ENCODE measurements at places on chromosomes 2 and 18.
A peak's percentile ranks its signal among the peaks of the same experiment; 100 is the strongest.

DNA sequence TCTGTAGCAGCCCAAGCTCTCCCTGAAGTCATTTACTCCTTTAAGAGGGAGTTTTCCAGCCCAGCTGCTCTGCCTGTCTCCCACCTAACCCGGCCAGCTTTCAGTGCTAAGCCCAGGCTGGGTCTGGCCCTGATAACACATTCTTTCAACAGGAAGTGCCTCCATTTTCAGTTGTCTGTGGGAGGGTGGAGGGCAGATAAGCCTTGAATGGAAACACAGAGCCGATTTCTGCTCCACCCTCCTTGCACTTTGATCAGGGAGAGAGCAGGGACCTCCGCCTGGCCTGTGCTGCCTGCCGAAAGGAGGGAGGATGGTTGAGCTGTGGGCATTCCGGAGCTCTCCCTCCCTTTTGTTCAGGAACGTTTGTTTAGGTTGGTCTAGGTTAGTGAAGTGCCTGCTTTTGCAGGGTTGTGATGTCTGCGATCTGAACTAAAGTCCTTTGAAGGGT is 24.8 kb downstream of the GATA6 start:
- no peak for DNase-seq

DNA sequence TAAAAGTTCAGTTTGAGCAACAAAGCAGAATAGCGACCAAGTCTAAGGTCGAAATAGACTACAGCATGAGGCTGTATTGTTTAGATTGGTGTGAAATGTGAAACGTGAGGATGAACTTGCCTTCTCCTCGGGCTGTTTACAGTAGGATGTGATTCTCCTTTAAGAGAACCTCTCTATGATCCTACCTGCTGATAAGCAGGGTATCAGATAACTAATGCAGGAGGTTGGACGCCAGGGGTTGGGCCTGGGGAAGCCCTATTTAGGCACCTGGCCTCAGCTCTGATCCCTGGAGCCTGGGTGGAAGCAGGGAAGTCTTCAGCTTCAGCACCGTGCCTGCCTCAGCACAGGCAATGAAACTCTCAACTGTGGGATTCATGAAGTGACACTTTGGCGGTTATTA is 11.4 kb downstream of the CRYGD start:
- DNase-seq: no peak

DNA sequence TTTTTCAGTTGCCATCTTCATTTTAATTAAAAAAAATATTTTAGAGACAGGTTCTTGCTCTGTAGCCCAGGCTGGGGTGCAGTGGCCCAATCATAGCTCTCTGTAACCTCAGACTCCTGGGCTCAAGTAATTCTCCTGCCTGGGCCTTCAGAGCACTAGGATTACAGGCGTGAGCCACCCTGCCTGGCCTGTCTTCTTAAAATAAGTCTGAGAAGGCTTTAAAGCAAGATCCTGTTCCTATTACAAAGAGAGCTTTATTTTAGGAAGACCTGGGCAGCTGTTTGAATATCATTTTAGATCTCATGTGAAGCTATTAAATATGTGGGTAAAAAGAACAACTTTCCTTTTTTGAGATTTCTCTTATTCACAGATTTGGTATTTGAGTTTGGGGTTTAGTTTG is 1.5 kb downstream of the FAM228A start:
- DNase-seq: no peak

- DNase-seq: no peak
Measured at GRCh38 chr2:69755862-69756467, 14.0 kb downstream of the ANXA4 start.

DNA sequence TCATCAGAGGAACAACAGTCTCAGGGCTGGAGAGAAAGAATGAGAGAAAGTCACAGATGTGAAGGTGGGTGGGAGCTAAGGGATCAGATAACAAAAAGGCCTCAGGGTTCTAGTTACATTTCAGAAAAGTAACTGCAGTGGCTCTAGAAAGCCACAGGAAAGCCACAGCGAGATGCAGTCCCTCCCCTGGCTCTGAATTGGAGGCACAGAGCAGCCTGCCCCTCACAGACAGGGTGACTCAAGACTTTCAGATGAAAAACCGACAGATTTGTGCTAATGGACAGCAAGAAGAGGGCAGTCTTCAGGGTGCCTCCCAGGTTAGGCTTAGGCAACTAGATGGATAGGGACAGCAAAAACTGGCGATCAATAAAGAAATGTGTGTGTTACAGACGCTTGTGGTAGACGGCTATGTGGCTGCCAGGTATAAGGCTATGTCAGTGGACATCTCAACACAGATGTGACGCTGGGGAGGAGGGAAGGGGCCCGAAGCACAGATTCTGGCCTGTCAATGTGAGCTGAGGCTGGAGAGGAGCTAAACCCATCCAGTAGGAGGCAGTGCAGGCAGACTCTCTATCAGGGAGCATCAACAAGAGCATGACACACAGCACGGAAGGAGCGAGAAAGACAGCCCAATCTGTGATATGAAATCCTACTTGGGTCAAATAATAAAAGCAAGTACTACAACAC is 26.2 kb downstream of the UNC50 start:
- DNase-seq: peak; percentile 64

DNA sequence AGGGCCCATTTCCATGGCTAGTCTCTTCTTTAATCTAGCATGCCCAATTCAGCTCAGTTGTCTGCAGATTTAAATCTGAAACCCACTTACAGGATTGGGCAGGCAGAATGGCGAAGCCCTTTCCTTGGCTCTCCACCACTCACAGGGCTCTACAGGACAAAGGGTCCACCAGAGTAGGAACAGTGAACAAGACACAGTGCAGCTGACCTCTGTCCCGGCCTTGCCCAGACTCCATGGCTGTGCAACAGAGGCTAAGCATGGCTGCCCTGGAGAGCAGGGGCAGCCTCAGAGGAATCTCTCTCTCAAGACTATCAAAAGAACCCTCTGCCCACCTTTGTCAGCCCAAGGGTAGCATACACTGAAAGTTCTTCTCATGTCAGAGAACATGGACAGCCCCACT is 9.7 kb upstream of the ATP6V1B1 start:
- no peak for DNase-seq

DNA sequence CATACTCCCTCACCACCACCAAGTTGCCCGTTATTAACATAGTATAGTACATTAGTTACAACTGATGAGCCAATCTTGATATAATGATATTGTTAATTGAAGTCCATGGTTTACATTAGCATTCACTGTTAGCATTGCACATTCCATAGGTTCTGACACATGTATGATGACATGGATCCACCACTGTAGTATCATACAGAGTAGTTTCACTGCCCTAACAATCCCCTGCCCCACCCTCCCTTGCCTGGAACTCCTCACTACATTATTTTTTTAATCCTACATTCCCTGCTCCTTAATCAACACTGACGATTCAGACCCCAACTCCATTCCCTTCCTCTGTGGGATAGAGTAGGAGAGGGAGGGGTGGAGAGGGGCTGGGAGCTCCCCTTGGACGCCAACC is 20.2 kb upstream of the ST3GAL5 start:
- DNase-seq: no peak

GRCh38 chr2:176024083-176024482 is 22.0 kb upstream of the LNPK start:
- DNase-seq: no peak

GRCh38 chr18:37429791-37430190 is 135.8 kb downstream of the CELF4 start:
- DNase-seq: no peak

DNA sequence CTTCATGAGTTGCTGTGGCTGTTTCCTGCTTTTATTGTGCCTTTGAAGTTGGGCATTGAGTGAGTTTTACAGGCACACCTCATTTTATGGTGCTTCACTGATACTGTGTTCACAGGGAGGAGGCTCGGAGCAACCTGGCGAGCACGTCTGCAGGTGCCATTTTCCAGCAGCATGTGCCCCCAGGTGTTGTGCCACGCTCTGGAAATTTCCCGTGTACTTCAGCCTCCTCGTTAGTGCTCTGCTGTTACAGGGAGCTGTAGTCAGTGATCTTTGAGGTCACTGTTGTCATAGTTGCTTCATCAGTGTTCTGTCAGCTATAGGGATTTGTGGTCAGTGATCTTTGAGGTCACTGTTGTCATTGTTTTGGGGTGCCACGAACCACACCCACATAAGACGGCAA is 20.1 kb downstream of the CTDP1 start:
- no peak for DNase-seq

GRCh38 chr2:239035997-239036731 is 188.3 kb downstream of the TWIST2 start:
- no peak for DNase-seq
